ENCODE measurements at places on chromosomes 7 and 10.

DNA sequence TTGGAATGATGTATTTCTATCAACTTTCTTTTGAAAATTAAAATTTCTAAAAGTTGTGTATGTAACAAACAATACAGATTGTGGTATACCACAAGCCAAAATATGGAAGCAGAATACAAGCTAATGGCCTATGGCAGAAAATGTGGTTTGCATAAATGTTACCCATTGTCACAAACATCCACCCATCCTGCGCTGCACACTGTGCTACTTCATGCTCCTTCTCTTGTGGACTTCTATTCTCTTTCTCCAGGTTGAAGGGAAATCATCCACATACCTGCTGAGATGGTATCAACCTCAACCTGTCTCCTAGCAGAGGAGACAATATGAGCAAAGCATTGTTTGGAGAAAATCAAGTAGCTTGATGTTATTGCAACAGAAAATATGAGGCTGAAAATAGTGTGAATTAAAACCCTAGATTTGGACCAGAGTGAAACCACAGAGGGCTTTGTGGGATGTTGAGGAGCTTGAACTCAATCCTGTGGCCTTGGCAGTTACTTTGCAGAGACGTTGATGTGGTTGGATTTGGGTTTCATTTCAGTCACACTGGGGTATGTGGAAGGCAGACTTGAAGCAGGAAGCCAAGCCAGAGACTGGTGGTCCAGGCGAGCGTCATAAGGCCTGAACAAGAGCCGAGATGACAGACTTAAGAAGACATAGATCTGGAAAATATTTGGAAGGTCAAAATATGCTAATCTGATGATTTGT, 63.8 kb downstream of the ICA1 start:
- DNase-seq = no peak

GRCh38 chr10:44724415-44725174, 186.5 kb upstream of the TMEM72 start:
- no peak for DNase-seq

- no peak for DNase-seq
Measured at GRCh38 chr10:47403446-47404318, 19.6 kb upstream of the ZNF488 start.

- no peak for DNase-seq
Measured at GRCh38 chr10:75228834-75229233, 6.9 kb downstream of the COMTD1 start.

DNA sequence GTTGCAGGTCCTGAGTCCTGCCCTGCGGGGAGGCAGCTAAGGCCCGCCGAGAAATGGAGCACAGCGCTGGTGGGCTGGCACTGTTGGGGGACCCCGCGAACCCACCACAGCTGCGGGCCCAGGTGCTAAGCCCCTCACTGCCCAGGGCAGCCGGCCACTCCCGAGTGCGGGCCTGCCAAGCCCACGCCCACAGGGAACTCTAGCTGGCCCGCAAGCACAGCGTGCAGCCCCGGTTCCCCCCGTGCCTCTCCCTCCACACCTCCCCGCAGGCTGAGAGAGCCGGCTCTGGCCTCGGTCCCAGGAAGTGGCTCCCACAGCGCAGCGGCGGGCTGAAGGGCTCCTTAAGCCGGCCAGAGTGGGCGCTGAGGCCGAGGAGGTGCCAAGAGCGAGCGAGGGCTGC, 3.5 kb upstream of the NSMCE4A start:
- DNase-seq = no peak

DNA sequence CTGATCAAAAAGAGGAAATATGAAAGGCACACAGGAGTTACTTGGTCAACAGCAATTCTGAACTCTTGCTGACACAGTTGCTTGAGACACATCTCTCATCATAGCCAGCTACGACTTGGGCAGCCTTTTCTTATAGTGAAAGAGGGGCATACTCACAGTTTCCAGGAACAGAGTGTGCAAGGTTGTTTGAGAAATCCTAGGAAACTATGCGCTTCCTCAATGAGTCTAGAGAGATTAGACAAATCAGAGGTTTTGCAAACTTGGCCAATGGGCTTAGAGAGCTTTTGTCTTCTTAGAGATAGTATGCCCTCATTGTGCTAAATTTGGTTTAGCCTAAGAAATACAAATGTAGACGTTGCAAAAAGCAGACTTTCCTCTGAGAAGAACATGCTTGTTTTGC, 370.4 kb downstream of the HGF start:
- DNase-seq = no peak

DNA sequence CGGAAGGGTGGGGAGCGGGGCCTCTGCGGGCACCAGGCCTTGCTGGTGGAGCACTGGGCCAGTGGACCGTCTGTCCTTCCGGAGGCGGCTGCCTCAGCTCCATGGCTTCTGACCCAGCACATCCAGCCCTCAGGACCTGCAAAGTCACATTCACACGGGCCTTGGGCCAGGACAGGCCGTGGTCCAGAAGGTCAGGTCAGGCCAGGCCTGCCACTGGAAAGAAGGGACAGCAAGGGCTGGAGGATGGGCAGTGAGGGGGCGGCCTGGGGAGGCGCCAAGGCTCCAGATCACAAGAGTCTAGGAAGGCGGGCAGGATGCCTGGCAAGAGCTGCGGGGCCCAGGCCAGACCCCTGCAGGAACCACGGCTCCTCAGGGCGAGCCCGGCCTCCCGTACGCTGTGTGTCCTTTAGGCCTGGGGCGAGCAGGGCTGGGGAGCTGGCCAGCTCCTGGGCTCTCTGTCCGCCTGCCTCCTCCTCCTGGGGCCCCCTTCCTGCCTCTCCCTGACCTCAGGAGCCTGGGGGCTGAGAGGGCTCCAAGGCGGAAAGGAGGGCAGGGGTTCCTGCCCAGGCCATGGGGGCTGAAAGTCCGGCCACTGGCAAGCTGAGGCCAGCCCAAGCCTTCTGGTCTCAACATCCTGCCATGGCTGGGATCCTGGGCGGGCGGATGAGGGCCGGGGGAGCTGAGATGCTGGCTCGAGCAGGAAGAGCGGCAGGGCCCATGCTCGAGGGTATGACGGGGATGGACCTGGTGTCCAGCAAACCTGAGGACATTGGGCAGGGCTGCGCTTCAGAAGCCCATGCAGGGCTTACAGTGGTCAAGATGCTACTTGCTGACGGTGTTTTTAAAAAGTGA, 225.8 kb downstream of the ELFN1 start:
- DNase-seq = no peak

DNA sequence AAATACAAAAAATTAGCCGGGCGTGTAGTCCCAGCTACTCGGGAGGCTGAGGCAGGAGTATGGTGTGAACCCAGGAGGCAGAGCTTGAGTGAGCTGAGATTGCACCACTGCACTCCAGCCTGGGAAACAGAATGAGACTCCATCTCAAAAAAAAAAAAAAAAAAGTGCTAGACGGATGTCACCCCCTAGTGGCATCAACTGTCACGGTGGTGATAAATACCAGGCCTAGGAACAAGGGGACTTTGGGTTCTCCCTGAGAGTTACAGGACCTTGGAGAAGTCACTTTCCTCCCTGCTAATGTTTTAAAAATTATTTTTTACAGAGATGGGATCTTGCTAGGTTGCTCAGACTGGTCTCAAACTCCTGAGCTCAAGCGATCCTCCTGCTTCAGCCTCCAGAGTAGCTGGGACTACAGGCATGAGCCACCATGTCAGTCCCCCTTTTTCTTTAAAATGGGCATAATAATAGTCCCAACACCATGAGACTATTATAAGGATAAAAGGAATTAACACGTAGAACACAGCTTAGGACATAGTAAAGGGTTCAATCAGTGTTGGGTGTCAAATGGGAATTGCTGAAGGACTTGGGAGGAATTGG, 2.6 kb upstream of the TMEM130 start:
- peak; percentile 45 for DNase-seq

DNA sequence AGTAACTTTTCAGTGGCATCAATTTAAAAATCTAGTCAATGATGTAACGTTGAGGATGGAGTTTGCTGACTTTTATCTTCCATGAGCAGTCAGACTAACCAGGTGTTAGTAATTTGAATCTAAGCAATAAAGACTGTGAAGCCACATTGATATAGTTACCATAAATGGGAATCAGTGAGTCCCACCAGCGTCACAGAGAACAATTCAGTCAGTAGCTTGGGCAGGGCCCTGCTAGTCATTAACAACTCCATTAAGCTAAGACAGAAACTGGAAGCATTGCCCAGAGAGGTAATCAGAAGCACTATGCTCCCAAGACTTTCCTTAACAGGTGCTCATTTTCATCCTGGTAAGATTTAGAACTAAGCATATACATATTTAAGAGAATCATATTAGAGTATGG, 315.1 kb downstream of the PCDH15 start:
- no peak for DNase-seq

Data from A549 (cell line).